SJSA1 (cell line): ENCODE measurements at places on chromosomes 1 and 21.

- peak; percentile 17 for DNase-seq
Observed at GRCh38 chr1:240138867-240139266, 47.2 kb downstream of the FMN2 start.

GRCh38 chr21:45388011-45388521, 16.9 kb upstream of the COL18A1 start:
- no peak for DNase-seq

DNA sequence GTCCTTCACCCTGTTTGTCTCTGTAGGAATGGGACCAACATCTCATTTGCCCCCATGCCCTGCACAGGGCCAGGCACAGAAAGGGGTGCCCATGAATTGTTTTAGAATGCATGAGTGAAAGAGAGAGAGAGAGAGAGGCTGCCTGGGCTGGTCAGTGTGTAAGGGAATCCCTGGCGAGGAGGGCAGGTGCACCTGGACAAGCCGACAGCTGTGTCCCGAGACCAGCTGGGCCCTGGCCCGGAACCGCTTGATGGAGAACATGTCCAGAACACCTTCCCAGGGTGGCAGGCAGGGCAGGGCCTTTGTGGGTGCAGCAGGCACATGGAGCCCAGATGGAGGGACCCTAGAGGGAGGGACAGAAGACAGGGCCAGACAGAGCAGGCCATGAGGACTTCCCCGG, 22.7 kb downstream of the SPOCD1 start:
- DNase-seq = no peak

DNA sequence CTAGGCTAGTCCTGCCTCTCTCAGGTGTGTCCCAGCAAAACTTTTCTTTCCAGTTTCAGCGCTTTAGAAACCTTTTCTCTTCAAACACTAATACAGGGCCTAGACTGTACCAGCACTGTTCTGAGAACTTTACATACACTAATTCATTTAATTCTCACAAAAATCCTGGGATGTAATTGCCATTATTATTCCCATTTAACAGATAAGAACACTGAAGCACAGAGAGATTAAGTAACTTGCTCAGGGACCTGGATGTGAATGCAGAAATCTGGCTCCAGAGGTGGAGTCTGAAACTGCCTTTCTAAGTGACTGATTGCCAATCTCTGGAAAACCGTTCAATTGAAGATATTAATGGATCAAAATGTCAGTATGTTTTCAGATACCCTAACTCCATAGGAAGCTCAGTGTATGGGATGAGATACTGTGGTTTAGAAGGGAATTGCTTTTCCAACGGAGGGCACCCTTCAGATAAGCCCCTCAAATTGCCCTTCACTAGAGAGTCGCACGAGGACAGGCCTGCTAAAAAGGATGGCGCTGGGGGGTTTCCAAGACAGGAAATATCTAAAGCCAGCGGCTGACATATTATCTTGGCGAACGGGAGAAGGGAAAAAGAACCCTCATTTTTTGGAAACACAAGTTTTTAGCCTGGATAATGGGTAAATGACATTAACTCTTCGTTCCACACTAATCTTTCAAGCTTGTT, 698 bp upstream of the UCK2 start:
- DNase-seq = peak; percentile 15

GRCh38 chr1:87902830-87903229, 574.1 kb downstream of the LMO4 start:
- DNase-seq = no peak

GRCh38 chr21:16587681-16588375, 858.0 kb downstream of the USP25 start:
- DNase-seq = no peak
